OCI-M1 (cell line): ENCODE measurements at places on chromosomes 4 and X.

GRCh38 chr4:6619466-6620255, 20.8 kb upstream of the MRFAP1 start:
- no peak for DNase-seq

DNA sequence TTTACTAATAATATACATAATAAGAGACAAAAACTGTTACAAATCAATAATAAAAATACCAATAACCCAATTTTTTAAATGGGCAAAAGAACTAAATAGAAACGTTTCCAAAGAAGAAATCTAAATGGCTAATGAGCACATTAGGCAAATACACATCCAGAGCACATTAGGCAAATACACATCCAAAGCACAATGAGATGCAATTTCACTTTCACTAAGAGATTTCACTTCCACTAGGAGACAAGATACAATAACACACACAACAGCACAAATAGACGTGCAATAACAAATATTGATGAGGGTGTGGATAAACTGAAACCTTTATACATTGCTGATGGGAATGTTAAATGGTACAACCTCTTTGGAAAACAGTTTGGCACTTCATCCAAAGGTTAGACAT, 250.7 kb downstream of the ARAP2 start:
- DNase-seq = no peak

DNA sequence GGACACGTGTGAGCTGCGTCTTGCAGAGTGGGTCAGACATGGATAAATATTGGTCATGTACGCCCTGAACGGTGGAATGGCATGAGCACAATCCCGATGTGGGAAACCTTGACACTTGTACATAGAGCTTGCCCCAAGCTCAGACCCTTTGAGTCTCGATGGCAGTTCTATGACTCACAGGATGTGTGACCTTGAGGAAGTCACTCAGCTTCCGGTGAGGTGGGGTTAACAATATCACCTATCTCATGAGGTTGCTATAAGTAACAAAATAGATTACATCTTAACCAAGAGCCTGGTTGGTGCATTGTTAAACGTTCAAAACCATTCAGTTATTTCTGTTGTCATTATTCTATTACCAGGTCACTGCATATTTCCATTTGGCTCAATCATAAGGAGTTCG, 109.1 kb upstream of the TBL1X start:
- DNase-seq = no peak

GRCh38 chrX:39679497-39680157, 418.1 kb downstream of the BCOR start:
- DNase-seq = no peak

GRCh38 chr4:156378033-156378665, 424.5 kb upstream of the CTSO start:
- DNase-seq = peak; percentile 55

- no peak for DNase-seq
Observed at GRCh38 chr4:158346576-158346975, 136.3 kb downstream of the TMEM144 start.

- peak; percentile 66 for DNase-seq
Observed at GRCh38 chr4:52014903-52015302, 5.3 kb downstream of the LRRC66 start.

DNA sequence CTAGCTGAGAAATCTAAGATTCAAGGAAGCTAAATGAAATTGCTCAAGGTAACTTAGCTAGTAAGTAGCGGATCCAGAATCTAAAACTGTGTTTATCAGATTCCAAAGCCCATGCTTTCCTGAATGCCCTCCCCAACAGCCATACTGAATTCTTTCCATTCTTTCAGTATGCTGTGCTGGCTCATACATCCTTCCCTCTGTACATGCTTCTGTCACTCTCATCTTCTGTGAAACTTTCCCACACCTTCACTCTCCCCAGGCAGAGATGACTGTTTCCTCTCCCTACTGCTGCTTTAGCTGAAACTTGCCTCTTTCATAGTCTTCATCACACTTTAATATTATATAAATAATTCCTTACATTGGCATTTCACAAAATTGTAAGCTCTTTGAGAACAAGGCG, 39.3 kb upstream of the SMARCAD1 start:
- no peak for DNase-seq

GRCh38 chr4:169024762-169025161, 14.7 kb upstream of the CBR4 start:
- peak; percentile 71 for DNase-seq

DNA sequence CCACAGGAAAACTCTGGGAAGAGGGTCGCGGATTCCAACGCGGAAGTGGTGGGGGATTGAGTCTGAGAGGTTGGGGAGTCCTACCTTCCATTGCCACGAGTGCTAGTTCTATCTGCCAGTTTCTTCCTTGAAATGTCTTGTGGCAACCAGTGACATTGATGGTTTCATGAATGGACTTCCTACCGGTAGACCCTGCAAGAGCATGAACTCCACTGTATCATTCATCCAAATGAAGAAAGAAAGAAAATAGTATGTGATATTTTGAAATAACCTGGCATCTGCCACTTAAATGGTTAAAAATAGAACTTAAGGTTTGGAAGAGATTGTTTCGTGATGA, 1.1 kb upstream of the SLC10A7 start:
- peak; percentile 85 for DNase-seq

DNA sequence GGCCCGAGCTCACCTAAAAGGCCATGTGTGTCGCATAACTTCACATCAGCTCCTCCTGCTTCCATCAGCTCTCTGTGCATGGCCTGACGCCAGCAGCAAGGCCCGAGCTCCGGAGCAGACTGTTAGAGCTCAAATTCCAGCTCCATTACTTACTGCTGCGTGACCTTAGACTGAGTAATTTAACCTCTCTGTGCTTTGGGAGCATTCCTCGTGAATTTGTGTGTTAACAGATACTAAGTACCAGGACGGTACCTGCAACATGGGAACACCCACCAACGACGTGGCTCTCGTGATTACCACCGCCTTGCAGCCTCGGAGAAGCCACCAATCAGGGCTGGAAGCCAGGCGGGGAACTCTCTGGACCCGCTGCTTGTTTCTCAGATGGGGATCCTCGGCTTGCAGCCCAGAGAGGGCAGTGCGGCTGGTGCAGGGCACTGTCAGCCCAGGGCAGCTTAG, 12.9 kb downstream of the LETM1 start:
- no peak for DNase-seq

DNA sequence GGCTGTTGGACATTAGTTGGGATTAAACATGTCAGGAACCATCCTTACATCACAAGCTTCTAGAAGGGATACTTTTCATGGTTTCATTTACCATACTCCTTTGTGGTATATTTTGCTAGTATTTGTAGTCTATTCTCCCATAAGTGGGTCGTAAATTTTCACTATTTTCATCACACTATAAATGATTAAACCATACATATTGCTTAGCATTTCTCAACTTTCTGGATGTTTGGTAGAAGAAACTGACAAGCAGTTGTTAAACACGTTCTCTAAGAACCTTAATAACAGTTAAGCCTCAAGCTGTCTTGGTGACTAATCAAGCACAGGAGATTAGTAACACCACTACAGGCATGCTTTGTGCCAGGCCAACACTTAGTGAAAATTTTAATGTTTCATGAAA, 375.5 kb downstream of the NAF1 start:
- peak; percentile 14 for DNase-seq

- peak; percentile 67 for DNase-seq
Observed at GRCh38 chr4:64713256-64713840, 304.1 kb upstream of the TECRL start.

DNA sequence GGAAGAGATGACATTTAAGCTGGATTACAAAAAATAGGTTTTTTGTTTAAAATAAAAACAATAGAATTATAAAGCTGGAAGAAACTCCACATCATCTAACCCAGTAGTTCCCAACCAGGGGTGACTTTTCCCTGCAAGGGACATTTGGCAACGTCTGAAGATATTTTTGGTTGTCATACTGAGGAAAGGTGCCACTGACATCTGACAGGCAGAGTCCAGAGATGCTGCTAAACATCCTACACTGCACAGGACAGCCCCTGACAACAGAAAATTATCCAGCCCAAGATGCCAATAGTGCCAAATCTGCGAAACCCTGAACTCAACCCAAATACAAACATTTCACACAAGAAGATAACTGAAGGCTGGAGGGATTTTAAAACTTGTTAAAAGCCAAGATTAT, 18.5 kb downstream of the TAB3 start:
- no peak for DNase-seq

- no peak for DNase-seq
Observed at GRCh38 chrX:129779747-129780146, at the start of gene SASH3. TSS of gene SASH3 (plus strand) at chrX:129779949. CDS start at chrX:129780098, 149 bp downstream.

DNA sequence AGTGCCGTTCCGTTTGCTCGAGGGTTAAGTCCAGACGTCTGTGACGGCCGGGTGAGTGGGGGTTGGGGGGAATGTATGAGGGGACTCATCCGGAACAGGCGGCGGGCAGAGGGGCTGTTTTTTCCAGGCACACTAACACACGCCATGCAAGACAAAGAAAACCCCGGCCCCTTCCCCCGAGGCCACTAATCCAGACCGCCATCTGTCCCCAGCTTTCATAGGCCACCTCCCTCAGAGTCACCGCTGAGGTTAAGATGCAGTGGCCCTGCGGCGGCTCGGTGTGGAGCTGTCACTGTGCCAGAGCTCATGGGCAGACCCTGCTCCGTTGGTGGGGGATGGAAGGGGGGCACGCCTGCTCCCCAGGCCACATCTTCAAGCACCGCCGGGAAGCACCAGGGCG, 34.1 kb downstream of the SORCS2 start:
- DNase-seq = no peak

- no peak for DNase-seq
Observed at GRCh38 chrX:52416816-52417215, 48.0 kb downstream of the XAGE2 start.

DNA sequence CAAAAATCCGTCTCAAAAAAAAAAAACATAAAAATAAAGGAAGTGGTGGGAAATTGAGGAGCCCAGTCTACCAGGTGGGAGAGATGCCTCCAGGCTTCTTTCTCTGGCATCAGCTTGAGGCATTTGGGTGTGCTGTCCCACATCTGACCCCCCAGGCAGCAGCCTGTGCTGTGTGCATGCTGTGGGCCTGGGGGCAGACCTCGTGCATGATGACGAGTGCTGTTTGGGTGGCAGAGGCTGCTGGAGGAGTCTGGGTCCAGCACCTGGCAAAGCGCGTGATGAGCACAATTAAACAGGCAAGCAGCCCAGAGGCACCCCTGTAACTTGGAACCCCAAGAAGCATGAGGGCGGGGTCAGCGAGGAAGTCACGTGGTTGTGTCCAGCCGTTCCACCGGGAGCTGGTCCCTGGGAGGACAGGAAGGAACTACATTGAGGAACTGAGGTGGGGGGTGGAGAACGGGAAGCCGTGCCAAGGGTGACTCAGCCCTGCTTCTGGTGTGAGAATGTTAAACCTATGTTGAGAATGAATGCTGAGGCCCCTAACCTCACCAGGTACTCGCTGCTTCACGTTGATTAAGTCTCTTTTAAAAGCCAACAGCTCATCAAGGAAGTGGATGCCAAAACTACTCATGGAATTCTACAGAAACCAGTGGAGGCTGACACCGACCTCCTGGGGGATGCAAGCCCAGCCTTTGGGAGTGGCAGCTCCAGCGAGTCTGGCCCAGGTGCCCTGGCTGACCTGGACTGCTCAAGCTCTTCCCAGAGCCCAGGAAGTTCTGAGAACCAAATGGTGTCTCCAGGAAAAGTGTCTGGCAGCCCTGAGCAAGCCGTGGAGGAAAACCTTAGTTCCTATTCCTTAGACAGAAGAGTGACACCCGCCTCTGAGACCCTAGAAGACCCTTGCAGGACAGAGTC, 6.1 kb downstream of the TACC3 start:
- no peak for DNase-seq

DNA sequence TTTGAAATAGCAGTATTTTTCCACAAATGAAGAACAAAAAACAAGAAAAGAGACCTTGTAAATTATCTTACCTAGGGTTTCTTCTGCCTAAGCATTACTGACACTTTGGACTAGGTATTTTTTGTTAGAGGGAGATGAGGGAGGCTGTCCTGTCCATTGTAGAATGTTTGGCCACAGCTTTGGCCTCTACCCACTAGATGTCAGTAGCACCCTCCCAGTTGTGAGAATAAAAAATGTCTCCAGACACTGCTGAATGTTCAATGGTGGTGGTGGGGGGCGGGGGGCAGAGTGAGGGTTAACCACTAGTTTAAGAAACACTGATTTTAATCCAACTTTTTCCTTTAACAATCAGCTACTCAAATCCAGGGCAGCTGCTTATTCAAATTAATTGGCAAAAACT, 25.8 kb downstream of the OTUD4 start:
- peak; percentile 48 for DNase-seq

DNA sequence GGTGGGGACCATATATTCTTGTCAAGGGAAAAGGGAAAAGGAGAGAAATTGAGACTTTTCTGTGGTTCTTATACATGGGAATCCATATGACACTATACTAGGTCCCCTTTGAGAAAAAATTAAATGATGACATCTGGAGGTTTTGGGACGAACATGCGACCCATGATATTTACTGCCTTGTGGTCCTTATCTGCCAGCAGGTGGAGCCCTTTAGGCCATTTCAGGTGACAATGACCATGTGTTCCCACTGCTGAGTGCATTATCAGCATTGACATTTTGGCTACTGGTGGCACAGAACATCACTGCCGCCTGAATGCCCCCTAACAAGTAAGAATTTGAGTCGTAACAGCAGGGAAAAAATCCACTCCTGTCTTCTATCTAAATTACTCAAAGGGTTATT, 843.4 kb downstream of the FSTL5 start:
- DNase-seq = peak; percentile 77

- peak; percentile 63 for DNase-seq
Observed at GRCh38 chr4:82898322-82899243, 2.0 kb upstream of the THAP9 start.

DNA sequence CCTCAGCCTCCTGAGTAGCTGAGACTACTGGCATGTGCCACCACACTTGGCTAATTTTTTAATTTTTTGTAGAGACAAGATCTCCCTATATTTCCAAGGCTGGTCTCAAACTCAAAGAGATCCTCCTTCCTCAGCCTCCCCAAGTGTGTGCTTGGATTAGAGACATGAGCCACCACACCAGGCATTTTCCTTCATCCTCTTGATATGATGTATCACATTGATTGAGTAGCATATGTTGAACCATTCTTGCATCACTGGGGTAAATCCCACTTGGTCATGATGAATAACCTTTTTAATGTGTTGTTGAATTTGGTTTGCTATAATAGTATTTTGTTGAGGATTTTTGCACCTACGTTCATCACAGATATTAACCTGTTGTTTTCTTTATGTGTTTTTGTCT, 24.2 kb upstream of the PPM1K start:
- DNase-seq = no peak

DNA sequence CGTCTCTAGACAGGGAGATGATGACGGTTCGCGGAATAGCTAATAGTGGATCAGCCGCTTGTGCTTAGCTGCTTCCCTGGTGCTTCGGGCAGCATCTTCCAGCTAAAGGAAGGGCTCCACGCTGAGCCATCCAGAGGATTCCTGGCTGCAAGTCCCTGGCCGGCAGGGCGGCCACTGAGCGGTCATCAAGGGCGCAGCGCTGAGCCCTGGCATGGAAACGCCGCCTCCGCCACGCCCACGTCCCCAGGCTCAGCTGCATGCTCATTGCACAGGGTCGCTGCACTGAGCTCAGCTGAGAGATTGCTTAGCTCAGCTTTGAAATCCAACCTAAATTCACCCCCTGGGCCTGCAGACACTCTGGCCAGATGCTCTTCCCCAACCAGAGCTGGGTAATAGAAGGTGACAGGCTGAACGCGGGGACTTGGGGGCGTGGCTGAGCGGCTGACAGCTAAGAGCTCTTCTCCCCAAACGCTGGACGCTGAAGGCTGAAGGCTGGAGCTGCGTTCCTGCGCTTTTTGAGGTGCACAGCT, 118.2 kb upstream of the KIT start:
- no peak for DNase-seq
